ENCODE measurements at places on chromosomes 3 and 15.

GRCh38 chr15:59245559-59245958, 38.9 kb downstream of the LDHAL6B start:
- DNase-seq = no peak

GRCh38 chr3:33577173-33577572, 137.0 kb upstream of the UBP1 start:
- no peak for DNase-seq

- DNase-seq = no peak
Observed at GRCh38 chr3:88986834-88987233, 120.6 kb upstream of the EPHA3 start.

GRCh38 chr3:114649331-114649730, 355.5 kb downstream of the TIGIT start:
- no peak for DNase-seq

DNA sequence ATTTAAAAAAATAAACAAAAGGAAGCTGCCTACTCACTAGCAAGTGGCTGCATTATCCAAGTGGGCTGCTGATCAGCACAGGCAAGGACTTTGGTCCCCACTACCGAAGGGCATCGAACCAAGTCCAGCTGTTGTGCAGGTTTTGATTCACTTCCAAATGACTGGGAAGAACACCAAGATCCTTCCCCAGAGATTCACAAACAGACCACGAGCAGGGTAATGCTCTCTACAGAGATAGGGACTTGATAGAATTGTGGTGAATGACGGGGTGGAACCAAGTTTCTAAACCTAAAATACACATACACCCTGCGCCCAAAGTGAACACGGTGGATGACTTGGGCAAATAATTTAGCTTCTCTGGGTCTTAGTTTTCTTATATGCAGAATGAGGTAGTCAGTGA, 203.7 kb upstream of the ICE2 start:
- no peak for DNase-seq

- DNase-seq = no peak
Observed at GRCh38 chr3:23960649-23961048, 15.6 kb downstream of the NR1D2 start.

DNA sequence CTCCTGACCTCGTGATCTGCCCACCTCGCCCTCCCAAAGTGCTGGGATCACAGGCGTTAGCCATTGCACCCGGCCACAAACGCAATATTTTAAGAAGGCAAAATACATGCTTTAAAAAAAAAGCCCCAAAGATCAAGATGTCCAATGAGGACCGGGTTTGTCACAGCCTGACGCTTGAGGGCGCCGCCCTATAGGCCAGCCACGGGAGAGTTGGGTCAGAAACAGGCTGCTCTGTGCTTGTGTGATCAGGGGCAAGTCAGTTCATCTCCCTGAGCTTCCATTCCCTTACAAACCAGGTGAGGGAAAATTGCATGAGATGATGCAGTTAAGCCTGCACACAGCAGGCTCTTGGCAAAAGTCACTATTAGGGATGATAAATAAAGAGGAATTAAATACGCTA, 23.9 kb downstream of the FAM174B start:
- DNase-seq = no peak

- no peak for DNase-seq
Observed at GRCh38 chr15:92624401-92624991, 31.1 kb downstream of the FAM174B start.

DNA sequence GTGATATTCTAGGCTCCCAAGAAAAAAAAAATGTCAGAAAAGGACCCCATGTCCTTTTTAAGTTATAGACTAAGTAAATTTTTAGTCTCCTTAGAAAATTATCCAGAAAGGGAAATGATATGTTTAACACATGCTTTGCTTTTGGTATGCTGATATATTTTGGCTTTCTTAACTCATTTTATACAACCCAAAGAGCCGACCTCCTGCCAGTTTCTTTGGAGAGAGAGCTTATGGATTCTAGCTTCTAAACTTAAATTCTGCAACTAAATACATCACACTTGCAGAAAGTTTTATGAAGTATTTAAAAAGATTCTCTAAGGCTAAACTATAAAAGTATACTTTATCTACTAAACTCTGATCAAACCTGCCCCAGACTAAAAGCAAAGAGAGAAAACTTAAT, 43.9 kb upstream of the ZPLD1 start:
- DNase-seq = no peak

DNA sequence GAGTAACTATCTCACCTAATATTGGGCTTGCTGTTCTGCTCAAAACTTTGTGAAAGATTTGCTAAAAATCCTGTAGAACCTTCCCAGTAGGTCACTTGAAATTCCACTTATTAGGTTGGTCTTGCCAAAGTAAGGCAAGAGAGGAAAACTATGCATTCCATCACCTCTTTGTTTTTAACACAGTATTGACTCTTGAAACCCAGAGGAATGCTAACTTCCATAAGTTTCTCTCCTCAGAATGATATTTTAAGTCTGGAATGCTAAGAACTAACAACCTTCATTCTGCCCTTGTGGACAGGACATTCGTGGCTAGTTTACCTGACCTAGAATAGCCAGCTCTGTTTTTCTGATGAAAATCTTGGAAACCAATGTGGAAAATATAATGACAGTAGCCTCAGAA, 154.5 kb downstream of the TMCO5A start:
- DNase-seq = no peak

DNA sequence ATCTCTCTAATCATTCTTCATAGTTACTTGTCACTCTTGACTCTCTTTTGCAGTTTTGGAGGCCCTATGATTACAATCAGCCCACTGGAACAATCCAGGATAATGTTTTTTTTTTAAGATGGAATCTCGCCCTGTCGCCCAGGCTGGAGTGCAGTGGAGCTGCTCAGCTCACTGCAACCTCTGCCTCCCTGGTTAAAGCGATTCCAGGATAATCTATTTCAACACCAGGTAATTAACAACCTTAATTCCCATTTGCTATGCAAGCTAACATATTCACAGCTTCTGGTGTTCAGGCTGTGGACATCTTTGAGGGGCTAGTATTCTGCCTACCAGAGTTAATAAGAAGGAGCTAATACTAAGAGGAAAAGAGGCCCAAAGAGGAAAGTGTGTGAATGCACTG, 1.1 kb upstream of the BLOC1S6 start:
- no peak for DNase-seq
